Stimulated activated CD8-positive, alpha-beta memory T cell treated with anti-CD3 and anti-CD28 coated beads, Interleukin-7, amount 100 ng/mL, for 48 hours (primary cell): ENCODE measurements at places on chromosomes 2 and 18.

- DNase-seq, result no peak
Observed at GRCh38 chr2:82120654-82121053, 1816.1 kb upstream of the LRRTM1 start.

DNA sequence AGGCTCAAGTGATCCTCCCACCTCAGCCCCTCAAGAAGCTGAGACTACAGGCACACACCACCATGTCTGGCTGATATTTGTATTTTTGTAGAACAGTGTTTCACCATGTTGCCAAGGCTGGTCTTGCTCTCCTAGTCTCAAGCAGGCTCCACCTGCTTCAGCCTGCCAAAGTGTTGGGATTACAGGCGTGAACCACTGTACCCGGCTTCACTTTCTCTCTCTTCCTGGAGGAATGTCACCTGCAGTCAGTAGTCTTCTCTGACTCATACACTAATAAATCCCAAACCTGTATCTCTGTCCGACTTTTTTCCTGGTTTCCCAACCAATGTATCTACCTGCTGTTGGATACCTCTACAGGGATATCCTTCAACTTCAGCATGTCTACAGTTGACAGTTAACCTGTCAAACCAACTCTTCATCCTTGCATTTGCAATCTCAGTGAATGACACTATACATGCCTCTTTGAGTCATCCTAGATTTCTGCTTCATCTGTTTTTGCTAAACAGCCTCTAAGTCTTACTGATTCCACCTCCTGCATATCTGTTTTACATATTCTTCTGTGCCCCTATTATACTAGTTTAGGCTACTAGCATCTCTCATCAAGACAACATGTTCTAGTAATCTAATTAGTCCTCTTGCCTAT lies 54.5 kb downstream of the RBBP8 start:
- no peak for DNase-seq

DNA sequence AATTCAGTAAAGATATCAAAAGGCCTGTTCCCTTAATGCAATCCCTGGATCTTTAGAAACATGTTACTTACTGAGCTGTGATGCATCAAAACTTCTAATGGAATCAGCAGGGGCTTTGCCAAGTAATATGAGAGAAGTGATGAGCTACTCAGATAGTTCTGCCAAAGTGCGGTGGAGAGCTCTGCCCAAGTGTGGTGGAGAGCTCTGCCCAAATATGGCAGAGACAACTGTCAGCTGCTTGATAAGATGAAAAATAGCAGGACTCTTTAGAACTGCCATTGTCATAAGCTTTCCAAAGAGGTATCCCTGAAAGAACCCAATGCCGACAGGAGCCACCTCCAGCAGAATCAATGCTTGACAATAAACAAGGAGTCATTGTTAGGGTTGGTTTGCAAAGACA lies 167.9 kb upstream of the SLC39A10 start:
- no peak for DNase-seq

DNA sequence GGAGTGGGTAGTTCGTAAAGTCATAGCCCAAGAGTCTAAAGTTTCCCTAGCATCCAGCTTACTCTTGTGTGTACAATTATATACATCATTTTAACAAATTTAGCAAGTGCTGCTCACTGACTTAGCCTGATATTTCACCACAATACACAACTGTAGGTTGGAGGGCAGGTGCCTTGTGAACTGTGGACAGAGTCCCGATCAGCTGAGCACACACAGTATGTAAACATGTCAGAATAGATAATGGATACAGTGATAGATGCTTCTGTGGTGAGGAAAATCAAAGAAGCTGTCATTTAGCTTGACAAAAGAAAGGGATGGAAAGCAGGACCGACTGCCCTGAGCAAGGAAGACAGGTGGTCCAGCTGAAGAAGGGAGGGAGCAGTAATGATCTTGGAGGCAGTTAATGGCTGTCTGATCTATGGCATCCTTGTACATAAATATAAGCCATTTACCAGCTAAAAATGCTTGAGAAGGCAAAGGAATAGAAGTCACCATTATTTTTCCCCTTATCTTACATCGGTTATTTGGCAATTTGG lies 372.8 kb upstream of the UBE2E3 start:
- DNase-seq, result no peak

- no peak for DNase-seq
Observed at GRCh38 chr2:216486271-216486670, 12.4 kb upstream of the RPL37A start.

- no peak for DNase-seq
Observed at GRCh38 chr18:31649978-31650719, 34.2 kb downstream of the B4GALT6 start.

GRCh38 chr2:72130659-72131360 lies 16.9 kb downstream of the CYP26B1 start:
- no peak for DNase-seq

GRCh38 chr2:119468154-119468955 lies 36.7 kb downstream of the TMEM37 start:
- no peak for DNase-seq

- DNase-seq, result no peak
Observed at GRCh38 chr2:128982001-128982400, 663.3 kb upstream of the HS6ST1 start.

DNA sequence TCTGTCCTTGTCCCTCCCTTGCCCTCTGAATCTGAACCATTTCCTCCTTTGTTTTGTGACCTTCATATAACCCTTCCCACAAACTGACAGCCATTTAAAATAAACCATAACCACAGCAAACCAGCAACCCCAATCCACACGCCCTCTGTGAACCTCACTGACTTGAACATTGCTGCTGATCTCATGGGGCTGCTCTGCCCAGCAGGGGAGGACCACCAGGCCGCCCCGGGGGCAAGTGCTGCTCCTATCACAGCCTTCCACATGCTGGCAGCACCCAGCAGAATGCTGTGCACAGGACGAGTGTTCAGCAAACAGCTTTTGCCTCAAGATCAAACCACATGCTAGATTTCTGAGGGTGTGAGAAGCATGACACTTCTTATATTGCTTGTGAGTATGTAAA lies 73.9 kb upstream of the UXS1 start:
- DNase-seq, result no peak

DNA sequence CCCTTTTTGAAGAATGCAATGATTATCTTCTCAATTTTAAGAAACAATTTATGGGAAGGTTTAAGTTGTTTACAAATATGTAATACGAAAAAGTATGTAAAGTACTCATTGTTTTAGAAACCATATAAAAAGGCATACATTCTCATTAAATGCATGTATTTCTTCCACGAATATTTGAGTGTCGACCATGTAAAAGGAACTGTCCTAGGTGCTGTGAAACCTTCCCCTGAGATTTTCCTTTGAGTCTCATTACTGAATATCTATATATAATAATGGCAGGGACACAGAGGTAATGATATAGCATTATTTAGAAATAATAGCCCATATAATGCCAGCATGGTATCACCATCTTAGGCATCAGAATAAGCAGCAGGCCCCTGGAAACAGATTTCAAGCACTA lies 239.3 kb downstream of the ERBB4 start:
- DNase-seq, result no peak

DNA sequence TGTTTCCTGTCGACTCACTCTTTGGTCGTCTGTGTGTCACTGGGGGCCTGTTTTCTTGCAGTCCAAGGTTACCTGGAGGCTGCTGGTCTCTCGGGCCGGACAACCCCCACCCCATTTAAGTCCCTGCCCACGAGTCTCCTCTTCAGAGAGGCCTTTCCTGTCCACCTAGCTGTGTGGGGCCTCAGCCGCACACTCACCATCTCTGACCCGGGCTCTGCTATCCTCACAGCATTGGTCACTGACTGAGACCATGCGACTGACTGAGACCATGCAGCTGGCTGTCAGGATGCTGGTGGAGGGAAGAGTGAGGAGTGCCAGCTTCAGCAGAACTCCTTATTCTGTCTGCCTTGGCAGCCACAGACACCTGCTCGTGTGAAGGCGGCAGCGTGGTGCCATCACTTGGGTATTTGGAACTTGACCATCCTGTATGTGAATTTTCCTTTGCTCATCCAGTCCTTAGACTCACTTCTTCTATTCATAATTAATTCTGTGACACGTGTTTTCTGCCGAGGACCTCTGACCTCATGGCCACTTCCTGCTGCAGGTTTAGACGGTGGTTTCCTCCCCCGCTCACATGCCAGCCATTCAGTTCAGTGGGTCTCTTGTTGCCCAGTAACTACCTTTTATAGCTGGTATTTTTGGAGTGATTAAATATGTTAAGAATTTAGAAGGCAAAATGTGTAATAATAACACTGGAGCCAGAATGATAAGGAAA lies 47.5 kb upstream of the ASB1 start:
- DNase-seq, result peak; percentile 31

DNA sequence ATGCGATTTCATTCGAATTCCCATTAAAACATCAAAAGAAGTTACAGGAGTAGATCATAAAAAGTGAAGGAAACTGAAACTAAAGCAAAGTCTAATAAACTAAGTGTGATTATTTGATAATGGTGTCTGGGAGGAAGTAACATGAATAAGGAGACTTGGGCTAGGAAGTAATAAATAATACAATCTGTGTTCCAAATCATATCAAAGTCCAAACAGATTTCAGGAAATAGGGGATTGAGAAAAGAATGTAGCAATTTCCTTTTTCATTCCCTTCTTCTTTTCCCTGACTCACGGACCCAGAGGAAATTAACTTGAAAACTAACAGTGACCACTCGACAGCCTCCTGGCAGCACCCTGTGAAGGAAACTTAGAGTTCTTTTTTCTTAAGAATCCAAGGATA lies 758.4 kb upstream of the GCFC2 start:
- no peak for DNase-seq

DNA sequence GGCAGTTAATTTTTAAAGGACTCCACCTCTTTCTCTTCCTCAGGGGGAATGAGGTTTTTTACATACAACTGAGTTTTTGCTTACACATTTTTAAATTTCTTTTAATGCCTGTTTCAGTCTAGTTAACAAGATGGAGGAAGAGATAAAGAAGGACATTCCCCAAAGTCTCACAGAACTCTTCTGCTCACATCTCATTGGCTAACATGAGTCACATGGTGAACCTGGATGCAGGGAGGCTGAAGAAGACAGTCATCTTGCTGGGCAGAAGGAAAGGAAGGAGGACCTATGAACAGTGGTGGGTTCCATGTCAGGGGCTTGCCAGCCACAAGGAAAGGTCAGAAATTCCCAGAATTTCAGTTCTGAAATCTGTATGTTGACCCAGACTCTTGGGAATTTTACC lies 10.4 kb upstream of the ST8SIA5 start:
- no peak for DNase-seq

DNA sequence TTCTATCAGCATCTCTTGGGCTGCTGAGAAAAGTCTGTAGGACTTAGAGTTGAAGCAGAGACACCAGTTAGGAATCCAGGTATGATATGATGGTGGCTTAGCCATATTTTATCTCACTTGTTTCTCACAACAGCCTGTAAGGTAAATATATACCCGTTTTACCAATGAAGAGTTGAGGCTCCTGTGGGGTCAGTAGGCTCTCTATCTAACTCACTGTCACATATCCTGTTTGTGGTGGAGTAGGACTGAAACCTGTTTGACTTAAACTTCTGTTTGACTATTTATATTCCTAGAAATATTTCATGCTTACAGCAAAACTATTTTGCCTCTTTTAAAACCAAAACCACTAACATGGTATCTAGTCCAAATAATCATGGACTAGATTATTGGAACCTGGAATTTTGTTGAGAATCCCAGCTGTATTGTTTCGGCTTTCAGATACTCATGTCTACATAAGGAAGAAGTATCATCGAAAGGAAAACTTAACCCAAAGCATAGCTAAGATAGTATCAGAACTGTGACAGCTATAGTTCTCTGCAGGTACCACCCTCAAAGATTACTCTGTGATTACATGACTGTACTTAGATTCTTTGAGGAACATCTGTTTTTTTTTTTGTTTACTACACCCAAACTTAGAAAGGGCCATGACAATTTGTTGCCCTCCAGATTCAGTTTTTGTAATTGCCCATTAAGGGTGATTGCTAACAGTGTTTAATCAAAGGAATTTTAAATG lies 216.1 kb upstream of the THUMPD2 start:
- no peak for DNase-seq

GRCh38 chr2:225620227-225620626 lies 220.7 kb downstream of the NYAP2 start:
- DNase-seq, result no peak

GRCh38 chr2:224909885-224910573 lies 132.2 kb downstream of the DOCK10 start:
- DNase-seq, result no peak

DNA sequence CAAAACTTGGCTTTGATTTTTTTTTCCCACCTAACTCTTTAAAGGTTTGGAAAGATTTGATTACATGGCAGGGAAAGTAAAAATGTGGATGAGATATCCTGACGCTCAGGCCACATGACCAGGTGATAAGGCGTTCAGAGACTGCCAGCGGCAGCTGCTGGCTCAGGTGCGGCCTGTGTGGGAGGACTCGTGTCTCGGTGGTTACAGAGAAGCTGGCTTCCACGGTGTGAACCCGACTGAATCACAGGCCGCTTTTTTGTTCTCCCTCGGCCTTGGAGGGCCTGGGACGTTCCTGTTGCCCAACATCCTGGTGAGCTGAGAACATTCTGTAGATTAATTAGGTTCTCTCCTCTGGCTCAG lies 124.2 kb upstream of the ZNF516 start:
- DNase-seq, result no peak

- no peak for DNase-seq
Observed at GRCh38 chr2:46184794-46185583, 112.2 kb upstream of the EPAS1 start.

DNA sequence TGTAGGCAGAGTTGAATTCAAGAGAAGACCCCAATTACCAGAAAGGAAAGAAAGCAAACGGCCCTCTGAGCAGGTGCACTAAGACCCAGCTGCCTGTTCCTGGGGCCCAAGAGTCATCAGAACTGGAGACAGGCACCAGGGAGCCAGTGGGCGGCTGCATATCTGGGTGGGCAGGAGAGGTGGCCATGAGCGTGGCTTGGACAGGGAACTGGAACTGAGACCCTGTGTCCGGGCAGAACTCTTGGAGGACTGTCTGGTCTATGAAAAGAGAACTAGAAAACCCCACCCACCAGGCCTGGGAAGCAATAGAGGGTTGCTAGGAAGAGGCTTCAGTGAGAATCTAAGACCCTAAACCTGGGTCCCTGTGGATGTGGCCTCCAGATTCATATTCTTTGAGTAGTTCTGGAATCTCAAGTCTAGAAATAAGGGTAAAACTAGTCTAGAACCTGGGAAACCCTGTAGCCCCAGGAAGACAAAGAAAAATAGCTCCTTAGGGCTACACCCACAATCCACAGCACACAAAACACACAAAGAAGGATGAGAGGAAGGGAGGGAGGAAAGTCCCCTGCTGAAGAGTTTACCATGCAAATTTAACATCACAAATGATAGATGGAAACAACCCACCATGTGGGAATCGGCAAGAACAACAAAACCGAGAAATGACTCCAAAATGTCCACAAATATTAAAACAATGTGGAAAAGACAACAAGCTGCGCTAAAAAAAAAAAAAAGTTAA lies 147.0 kb downstream of the HDAC4 start:
- DNase-seq, result no peak
